ENCODE measurements at places on chromosomes 1 and 21.

DNA sequence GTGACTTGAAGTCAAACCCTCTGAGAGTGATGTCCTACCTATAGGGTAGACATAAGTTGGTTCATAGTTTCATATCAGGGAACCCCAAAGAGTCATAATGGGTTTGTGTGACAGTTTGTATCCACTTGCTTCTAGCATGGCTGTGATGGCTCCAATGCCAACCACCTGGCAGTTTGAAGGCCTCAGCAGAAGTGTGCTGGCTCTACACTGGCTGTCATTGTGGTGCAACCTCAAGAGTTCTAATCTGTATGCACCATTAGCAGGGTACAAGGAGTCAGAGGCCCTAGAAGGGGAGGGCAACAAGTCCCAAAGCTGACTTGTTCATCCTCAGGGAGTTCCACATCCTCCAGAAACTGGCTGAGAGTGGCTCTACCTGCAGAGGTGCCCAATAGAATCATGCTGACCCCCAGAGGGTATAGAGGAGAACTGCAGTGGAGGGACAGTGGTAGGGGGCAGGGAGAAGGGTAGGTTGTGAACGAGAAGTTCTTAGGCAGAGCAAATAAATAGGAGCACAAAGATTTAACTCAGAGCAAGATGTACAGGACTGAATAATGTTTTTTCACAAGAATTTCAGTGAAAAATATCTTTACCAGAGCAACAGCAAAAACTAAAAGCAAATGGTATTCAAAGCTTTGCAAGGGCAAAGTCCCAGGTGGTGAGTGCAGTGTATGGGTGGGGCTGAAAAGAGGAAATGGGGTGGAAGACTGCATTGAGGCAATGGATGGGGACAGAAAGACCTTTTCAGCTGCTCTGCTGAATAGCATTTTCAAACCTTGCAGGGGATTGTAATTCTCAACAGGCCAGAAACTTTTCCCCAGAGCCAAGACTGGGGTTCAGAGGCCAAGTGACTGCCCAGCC is 3.2 kb downstream of the FCRL2 start:
- peak; percentile 70 for DNase-seq

- peak; percentile 62 for DNase-seq
Measured at GRCh38 chr1:184036517-184036949, 995 bp downstream of the COLGALT2 start.

- DNase-seq = no peak
Measured at GRCh38 chr1:30683699-30684098, 39.7 kb downstream of the MATN1 start.

DNA sequence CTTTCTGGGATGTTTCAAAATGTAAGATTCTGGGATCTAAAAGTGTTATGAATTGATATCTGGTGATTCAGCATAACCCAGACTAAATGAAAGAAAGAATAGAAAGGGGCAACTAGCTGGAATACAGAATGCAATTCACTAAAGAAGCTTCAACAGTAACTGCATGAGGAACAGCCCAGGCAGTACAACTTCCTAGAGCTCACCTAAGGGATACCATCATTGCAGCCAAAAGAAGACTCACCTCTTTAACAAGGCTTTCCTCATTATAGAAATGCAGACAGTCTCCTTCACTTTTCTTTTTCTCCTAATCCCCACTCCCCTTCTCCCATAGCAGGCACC is 6.3 kb downstream of the RGS5 start:
- DNase-seq = no peak

DNA sequence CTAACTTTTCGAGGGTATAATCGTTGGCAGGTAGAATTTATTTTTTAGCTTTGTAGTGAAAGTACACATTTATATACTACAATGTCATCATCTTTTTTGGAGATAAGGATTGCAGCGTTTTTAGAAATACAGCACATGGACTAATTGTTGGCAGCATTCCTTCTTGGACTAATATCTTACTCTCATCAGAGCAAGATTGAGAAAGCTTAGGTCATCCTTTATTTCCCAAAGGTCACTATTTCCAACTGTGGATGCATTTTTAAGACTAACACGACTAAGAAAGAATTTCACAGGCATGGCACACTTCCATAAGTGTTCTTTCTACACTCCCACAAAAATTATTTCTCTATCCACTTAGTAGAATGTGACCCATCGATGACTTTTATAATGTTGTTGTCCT is 732.3 kb downstream of the NCAM2 start:
- no peak for DNase-seq

GRCh38 chr1:178075333-178075732 is 18.6 kb upstream of the RASAL2 start:
- DNase-seq = no peak

DNA sequence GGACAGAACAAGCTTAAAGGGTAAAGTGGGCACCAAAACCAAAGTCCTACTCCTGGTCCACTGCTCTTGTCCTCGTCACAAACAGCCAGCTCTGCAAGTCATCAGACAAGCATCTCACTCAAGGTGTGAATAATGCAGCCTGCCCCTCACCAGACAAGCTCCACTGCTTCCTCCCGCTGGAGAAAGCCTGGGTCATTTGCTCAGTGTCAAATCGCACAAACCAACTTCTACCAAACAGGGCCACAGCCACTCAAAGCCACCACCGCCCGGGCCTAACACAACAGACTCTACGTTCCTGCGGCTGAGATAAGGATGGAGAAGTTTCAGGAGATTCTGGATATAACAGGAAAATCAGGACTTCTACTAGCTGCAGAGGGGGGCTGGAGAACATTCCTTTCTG is 3.3 kb downstream of the SSBP3 start:
- DNase-seq = no peak

DNA sequence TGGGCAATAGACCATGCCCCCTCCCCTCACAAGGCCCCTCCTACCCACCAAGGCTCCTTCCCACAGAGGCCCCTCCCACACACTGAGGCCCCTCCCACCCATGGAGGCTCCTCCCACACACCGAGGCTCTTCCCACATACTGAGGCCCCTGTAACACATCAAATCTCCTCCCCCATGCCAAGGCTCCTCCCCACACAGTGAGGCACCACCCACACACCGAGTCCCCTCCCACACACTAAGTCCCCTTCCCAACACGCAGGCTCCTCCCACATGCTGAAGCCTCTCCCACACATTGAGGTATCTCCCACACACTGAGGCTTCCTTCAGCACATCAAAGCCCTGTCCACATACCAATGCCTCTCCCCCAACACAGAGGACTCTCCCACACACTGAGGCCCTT is 391.8 kb downstream of the CAMTA1 start:
- no peak for DNase-seq

DNA sequence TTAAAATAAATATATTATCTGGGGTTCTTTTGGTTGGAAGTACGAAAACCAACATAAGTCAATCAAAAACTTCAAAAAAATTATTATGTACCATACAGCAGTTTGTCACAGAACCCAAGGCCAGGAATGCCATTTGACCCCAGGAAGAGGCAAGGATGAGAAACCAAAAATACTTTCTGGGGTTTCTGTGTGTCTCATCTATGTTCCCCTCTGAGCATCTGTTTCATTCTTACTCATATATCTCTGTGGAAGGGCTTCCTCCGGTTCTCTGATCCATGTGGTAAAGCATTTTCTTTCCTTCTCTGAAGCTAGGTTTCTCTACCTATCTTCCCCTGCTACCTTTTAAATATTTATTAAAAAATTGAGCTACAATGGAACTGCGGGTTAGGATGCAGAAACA is 9.8 kb upstream of the FCRL1 start:
- no peak for DNase-seq

- no peak for DNase-seq
Measured at GRCh38 chr21:34200288-34200905, 127.0 kb downstream of the MRPS6 start.

- no peak for DNase-seq
Measured at GRCh38 chr1:24412408-24412807, 1.2 kb downstream of the STPG1 start.

DNA sequence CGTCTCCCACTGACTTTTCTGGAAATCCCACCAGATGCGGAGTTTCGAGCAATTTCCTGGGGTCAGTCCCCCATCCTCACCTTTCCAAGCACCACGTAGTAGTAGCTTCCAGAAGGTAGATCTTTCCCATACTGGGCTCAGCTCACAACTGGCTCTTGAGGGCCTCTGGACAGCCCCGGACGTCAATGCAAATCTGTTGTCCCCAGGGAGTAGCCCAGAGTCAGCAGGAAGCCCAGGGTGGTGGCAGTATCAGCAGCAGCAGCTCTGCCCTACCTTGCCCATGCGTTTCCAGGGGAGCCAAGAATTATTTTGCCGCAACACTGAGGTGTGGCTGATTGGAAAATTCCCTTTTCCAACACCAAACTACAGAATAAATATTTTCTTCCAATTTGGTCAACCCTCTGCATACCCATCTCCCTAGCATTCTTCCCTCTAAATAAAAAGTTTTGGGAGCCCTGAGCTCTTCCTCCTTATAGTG is 70.3 kb downstream of the CD46 start:
- no peak for DNase-seq

GRCh38 chr1:164748253-164748899 is 189.4 kb downstream of the PBX1 start:
- DNase-seq = no peak

DNA sequence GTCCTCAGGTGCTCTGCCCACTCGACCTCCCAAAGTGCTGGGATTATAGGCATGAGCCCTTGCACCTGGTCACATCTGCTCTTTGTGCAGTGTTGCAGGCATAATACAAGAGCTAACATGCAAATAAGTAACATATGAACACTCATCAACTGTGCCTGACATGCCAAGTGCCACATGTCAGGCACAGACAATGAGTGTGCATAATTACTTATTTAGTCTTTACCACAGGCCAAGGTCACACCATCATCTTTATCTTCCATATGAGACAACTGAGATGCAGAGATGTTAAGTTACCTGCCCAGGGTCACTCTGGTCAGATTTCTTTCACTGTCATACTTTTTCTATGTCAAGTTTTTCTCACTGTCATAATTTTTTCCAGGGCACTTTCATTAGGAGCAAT is 126.1 kb downstream of the PPIAL4G start:
- DNase-seq = no peak

- DNase-seq = no peak
Measured at GRCh38 chr21:45147473-45148315, 73.3 kb downstream of the ADARB1 start.

DNA sequence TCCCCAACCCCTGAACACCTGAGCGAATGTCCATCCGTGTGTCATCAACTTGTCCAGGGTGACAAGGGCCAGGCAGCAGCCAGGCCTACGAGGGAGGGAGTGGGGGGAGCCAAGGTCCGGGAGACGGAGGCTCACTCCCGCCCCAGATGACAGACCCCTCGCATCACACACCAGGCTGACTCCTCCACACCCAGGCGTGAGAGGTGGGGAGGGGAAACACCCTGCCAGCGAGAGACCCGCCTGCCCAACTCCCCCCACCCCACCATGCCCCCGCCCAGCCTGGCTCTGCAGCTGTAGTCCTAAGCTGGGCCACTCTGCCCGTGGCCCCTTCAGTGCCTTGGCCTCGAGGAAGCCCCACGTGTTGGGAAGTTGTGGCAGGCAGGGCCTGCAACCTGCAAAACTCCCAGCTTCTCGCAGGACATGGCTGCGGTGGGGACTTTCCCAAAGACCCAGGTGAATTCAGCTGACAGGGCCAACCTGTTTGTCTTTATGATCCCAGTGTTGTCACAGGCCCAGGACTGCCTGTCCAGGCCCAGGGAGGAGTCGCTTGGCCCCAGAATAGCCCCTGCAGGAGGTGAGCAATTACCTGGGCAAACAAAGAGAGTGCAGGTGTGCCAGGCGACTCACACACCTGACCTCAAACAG is 62.9 kb downstream of the RIPK4 start:
- peak; percentile 86 for DNase-seq

DNA sequence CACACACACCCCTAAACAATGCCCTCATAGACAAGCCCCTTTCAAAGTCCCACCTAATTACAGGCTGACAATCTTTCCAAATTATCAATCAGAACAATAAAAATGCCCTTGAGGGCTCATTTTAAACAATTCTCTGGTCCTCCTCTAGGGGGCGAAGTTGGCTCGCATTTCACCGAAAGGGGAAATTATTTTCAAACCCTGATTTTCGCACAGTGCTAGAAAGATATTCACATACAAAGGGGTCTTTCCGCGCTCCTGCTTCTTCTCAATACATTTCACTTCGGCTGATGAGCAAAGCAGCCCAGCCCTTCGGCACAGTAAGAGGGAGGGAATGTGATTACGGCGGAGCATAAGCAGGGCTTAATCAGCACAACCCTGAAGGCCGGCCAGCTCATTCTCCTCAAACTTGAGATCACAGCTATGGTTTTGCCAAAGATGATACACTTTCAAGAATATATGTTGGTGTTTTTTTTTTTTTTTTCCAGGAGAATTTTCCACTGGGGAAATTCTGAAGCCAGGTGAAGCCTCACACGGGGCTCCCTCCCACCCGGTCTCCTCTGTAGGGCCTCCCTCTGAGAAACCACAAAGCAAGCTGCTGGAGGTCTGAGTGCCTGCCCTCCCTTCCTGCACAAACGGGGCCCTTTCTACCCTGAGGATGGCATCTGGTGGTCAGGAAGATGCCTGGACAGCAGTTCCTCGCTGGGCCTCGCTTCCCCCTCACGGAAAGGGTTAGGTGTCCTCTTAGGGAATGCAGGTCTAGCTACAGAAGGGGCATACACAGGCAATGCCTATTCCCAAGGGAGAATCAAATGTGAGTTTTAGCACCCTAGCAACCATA is 66.9 kb downstream of the GNG12 start:
- DNase-seq = peak; percentile 60

- no peak for DNase-seq
Measured at GRCh38 chr1:162094723-162095122, 25.2 kb downstream of the NOS1AP start.

GRCh38 chr21:16873176-16873575 is 639.7 kb upstream of the CXADR start:
- DNase-seq = no peak

- no peak for DNase-seq
Measured at GRCh38 chr1:222680080-222680479, 32.2 kb downstream of the AIDA start.

DNA sequence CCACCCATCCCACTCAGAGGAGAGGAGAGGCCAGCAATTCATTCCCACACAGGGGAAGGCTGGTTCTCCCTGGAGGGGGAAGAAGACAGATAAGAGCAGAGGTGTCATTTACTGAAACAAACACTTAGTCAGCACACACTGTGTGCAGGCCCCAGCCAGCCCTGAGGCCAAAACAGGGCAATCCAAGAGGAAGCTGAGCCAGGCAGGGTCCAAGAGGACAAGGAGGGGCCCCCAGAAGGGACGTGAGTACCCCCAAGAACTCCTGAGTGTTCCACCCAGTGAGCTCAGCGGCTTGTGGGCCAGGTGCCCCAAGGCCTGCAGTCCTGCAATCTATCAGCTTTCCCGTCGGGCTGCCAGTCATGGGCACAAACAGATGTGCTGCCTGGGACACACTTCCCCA is 15.8 kb downstream of the ADGRB2 start:
- no peak for DNase-seq
